T-helper 2 cell (primary cell): ENCODE measurements at places on chromosomes 7 and 10.

- no peak for DNase-seq
Measured at GRCh38 chr7:74138334-74138867, 35.8 kb upstream of the EIF4H start.

DNA sequence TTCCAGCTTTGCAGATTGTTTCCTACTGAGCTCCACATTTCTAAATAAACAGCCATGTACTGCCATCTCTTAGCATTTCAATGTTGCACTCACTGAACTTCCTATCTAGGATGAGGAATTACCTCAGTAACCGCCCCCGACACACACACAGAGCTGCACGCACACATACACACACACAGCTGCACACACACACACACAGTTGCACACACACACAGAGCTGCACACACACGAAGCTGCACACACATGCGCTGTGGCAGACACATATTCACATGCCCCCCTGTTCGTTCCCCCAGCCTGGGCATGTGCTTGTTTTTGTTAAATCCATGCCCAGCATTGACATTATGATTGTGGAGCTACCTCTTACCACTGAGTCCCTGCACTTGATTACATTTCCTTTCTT lies 39.6 kb upstream of the CNPY1 start:
- no peak for DNase-seq

DNA sequence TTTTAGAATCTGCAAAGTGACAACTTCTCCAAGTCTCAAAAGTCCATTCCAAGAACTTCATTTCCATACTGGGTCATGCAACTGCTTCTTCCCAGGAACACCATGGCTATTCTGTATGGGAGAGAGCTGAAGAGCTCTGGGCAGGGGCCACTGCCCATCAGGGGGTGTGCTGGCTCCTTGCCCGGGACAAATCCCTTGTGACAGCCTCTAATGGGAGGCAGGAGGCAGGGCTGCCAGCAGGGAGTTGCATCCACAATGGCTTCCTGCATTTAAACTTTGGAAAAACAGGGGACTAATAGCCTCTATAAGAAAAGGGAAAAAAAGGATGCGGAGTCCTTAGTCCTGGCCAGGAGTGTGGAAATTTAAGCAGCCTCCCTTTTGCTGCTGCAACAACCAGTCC lies 18.4 kb upstream of the FRMD4A start:
- DNase-seq: no peak

GRCh38 chr7:53209129-53209528 lies 173.7 kb downstream of the POM121L12 start:
- DNase-seq: no peak

- DNase-seq: no peak
Measured at GRCh38 chr10:10804998-10805740, 212.5 kb upstream of the CELF2 start.
